ENCODE measurements at places on chromosomes 3 and 15. TPM values are rescaled to one million over a fixed set of nuclear protein-coding genes. Genes with fewer than 3 reads are reported as not detected.

KNG1 gene
- total RNA-seq: not detected

TRANK1 gene
- total RNA-seq: 12.6 TPM

GP9 gene
- total RNA-seq: not detected

ROBO2 gene
- 377 TPM for total RNA-seq

ATP13A5 gene
- under 0.01 TPM for total RNA-seq

ECE2 gene
- total RNA-seq: 2.2 TPM

EPHB3 gene
- 3.9 TPM for total RNA-seq

SHC4 gene
- 5.5 TPM for total RNA-seq

GRCh38 chr3:59502806-59503205, 453.0 kb upstream of the CFAP20DC start:
- DNase-seq: no peak

GRCh38 chr15:65626856-65627255, 5.1 kb downstream of the SLC24A1 start:
- DNase-seq: no peak

- DNase-seq: no peak
Observed at GRCh38 chr15:91821458-91821857, 32.0 kb upstream of the SLCO3A1 start.

GRCh38 chr3:189239616-189240015, 67.8 kb downstream of the TPRG1 start:
- no peak for DNase-seq

DNA sequence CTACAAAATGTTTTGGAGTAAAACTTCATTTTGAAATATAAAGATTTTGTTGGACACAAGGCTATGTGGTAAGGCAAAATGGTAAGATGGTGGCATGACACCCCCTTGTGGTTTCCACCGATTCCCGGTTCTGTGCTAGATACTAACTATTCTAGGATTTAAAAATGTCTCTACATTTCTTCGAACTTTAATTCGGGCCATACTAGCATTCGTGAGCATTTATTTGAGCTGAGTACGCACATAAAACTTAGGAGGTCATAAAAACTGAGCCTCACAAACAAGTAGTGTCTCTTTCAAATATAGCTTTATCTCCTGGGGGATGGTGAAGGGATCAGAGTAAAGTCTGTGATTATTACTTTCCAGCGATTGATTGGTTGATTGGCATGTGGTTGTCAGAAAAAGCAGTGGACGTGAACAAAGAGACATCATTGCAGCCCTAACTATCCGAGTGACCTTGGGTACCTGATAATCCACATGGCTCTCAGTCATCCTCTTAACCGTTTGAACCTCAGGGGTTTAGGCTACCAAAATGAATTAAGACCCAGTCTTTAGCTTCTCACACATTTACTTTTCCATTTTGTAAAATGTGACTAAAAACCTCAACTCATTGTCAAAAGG, 1.1 kb upstream of the ZNF639 start:
- DNase-seq: no peak

- DNase-seq: no peak
Observed at GRCh38 chr3:190621927-190622326, 108.0 kb downstream of the IL1RAP start.

DNA sequence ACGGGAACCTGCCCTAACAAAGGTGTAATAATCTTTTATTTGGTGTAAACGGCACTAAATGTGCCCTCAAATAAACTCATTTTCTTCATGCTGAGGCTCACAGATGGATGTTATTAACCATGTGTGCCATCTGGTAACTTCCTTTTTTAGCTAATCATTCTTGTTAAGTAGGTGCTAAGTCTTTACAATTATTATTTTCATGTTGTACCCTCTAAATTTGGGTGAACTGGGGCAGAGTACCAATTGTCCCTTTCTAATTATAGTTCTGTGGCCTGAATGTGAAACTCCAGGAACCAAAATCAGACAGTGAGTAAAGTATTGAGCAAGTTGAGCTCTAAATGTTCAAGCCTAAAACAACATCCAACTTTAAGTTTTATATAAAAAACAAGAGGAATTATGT, 220.7 kb upstream of the CADM2 start:
- DNase-seq: no peak

DNA sequence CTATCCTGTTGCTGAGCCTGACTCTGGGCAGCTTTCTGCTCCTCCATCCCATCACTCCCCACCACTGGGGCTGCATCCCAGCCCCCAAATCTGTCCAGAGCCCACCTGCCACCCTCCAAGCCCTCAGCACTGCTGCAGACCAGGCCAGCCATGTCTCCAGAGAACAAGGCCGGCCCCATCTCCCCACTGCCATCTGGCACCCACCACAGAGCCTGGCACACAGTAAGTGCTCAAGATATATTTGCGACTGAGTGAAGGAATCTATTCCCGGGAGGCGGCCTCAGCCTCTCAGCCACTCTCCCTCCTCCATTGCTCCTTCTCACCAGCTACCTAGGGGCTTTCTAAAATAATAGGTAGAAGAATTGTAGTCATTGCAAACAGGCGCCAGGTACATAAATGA, 4.8 kb downstream of the PLXND1 start:
- no peak for DNase-seq

DNA sequence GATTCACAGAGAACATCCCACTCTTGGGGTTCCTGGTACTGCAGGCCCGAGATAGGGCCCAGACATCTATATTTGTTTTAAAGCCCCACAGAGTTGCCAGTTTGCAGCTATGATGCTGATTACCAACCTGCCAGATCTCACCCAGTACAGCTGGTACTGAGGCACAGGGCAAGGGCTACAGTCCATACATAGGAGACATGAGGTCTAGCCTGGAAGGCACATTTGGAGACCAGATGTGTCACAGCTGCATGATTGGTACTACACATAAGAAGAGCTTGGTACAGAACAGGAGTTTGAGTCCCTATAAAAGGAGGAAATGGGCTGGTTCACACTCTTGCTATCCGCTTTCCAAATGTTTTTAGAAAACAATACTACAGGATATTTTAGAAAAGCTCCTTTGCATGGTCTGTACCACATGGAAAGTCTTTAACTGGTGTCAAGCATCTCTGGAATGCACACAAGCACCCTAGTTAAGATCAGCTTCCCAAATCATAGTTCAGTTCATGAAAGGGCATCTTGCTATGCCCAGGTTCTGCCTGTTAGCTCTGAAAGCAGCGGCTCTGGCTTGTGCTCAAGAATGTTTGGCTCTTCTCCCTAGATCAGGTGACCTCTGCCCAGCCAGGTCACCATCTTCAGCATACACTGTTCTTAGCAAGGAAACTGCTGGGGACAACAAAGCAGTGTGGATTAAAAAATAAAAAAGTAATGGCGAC, 20.6 kb downstream of the MTMR14 start:
- DNase-seq: no peak

DNA sequence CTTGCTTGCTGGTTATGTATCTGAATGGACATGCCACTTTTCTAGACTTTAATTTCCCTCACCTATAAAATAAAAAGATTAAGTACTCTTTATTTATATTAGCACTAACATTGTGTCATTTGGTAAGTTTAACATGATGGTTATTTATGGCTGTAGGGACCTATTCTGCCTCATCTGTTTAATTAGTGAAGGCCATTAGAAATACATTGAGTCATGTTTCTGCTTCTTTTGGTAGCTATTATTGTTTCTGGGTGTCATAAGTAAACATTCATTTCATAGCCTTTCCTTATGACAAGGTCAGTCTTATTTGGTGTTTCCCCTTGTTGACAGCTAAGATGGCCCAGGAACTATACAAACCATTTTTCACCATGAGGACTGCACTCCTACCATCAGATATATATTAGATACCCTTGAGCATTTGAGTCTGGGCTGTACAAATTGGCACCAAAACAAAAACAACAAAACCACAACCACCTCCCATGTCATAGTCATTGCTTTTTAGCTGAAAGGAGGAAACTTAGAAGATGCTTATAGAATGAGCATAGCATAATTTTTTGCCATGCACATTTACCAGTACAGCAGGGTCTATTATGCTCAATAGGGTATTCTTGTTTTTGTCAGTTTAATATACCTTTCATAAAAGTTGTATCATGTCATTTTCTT, 39.3 kb downstream of the SRP14 start:
- DNase-seq: no peak

- no peak for DNase-seq
Observed at GRCh38 chr3:159882367-159882766, 106.3 kb upstream of the IL12A start.

DNA sequence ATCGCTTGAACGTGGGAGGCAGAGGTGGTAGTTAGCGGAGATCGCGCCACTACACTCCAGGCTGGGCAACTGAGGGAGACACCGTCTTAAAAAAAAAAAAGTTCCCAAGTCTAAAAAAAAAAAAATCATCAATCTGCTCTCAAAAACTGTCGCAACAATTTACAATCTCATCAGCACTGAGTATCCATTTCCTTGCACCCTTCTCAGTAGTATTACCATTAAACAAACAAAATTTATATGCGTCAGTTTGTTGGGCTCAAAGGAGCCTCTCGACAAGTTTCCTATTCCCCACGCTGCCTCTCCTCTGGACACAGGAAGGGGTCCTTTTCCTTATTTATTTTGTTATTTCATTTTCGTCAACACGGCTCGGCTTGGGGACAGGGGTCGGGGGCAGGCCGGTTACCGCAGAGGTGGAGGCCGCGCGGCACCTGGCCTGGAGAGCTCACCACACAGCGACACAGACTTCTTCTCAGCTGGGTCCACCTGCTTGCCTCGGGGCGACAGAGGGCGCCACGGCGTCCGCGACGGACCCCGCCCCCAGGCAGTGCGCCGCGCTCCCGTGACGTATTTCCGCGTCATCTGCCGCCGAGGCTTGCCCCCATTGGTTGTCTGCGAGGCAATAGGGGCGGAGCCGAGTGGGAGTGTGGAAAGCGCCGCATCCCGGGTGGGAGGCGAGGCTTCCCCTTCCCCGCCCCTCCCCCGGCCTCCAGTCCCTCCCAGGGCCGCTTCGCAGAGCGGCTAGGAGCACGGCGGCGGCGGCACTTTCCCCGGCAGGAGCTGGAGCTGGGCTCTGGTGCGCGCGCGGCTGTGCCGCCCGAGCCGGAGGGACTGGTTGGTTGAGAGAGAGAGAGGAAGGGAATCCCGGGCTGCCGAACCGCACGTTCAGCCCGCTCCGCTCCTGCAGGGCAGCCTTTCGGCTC, at the start of gene MAP2K1:
Gene MAP2K1 (plus strand): TSS at position 709 of the 920 bp plus-strand sequence. CDS start 436 bp downstream, outside the sequence.
- peak; percentile 98 for DNase-seq

DNA sequence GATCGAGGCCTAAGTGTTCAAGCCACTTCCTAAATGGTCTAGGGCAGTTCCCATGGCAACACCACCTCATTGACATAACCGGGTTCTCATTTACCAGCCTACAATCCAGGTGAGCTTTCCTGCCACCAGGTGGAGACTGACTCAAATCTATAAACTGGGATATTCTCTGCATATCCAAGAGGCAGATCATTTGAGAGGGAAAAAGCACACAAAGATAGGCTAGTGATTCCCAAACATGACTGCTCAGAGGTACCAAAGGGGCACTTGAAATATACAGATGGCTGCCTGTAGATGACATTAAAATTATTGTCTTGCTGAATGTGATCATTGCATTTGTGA, 141.3 kb upstream of the PROK2 start:
- DNase-seq: no peak

DNA sequence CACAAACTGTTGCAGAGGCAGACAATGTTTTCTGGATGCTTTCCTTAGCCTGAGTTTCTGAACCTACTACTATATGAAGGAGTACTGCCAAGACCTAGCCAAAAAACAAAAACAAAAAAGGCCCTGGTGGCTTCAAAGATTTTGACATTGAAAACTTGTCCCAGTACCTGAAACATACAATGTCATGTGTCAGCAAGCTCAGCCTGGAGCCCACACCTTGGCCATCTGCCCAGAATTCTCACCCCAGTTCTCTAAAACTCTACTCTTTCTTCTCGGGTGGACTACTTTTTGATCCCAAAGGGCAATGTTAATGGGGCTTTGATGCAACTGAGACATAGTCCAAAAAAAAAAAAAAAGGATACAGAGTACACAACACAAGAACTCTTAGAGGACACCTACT, 81.4 kb downstream of the FAM174B start:
- DNase-seq: no peak

GRCh38 chr3:108489776-108490175, 20.6 kb downstream of the MYH15 start:
- DNase-seq: no peak

DNA sequence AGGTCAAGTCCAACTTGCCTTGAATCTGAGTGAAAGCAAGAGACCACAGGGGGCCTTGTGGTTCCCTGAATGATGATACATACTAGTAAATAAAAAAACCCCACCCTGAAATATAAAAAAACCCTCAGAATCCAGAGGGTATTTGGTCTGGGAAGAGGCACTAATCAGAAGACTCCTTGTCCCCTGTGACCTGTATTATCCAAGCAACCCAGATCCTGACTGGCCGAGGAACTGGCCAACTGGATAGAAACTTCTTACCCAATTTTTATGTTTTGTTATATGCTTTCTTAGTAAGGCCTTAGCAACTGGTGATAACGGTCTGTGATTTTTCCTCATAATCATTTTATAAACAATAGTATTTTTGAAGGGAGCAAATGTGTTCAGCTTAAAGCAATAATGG, 17.5 kb downstream of the ABI3BP start:
- no peak for DNase-seq

- DNase-seq: no peak
Observed at GRCh38 chr3:168121184-168122017, 25.7 kb upstream of the GOLIM4 start.

- DNase-seq: no peak
Observed at GRCh38 chr3:45306406-45307008, 80.4 kb upstream of the TMEM158 start.

- DNase-seq: no peak
Observed at GRCh38 chr3:135641761-135642160, 323.8 kb upstream of the PPP2R3A start.

DNA sequence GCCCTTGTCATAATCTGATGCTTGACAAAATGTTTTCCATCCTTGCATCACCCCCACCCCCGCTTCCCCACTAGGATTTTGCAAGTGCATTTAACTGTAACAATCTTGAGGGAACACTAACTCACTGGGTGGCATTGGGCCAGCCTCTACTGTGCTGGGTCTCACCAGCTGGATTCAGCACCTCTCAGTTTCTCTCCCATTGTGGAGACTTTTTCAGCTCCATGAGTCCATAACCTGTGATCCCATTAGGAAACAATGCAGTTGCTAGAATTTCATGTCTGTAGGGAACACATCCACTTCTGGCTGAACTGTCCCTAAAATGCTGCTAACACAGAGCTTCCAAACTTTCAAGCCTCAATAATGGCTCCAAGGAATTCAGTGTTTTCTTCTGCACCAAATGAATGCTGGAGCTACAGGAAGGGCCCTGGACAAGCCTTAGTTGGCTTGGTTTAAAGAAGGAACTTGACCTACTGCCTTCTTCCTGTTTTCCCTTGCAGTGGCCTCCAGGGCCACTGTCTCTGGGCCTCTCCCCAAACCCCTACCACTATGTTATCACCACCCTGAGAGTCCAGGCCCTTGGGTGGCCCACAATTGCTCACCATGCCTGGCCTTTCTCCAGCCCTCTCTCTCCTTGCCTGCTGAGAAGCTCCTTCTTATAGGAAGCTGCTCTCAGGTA, 15.6 kb downstream of the CYP19A1 start:
- DNase-seq: no peak
